ENCODE measurements at places on chromosomes 1 and 21.

GRCh38 chr1:34771573-34772371, 9.2 kb upstream of the GJB3 start:
- DNase-seq, result no peak

GRCh38 chr1:25556791-25557476, 13.5 kb downstream of the LDLRAP1 start:
- DNase-seq, result no peak

- no peak for DNase-seq
These were observed 38.1 kb downstream of the MRAP start for GRCh38 chr21:32336711-32337110.

- DNase-seq, result no peak
These were observed 9.9 kb downstream of the CAMTA1 start for GRCh38 chr1:6795203-6795602.

DNA sequence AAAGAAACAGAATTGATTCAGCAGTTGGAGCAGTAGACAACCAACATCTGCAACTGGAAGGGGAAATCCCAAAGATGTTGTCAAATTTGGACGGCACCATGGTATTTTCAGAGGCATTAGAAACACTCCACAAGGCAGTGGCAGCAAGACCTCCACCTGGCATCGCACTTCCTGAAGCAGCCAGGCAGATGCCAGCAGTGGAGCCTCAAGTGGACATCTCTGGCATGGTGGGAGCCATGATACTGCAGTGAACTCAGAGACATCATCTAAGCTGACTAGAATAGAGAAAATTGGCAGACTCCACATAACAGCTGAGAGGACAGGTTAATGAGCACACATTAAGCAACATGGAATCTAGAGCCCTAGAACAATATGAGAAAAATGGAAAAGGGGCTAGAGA, 33.9 kb upstream of the RGS8 start:
- no peak for DNase-seq

DNA sequence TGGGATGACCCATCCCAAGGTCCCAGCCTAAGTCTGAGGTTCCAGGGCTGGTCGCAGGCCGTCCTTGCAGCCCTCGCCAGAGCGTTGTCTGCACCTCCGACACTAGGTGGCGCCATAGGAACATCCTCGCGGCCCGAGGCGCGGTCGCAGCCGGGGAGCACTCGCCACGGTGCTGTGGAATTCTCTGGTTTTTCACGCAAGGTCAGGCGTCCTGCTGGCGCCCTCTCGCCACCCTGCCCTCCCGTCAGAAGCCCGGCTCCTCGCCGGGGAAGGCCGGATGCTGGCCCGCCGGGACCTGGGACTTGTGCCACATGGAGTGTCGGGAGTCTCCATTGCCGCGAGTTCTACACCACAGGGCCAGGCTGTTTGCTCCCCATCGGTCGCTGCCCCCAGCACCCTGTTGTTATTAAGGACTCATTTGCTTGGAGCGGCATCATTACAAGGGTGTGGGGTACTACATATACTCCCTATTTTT, 196.8 kb upstream of the LMO4 start:
- DNase-seq, result peak; percentile 80

DNA sequence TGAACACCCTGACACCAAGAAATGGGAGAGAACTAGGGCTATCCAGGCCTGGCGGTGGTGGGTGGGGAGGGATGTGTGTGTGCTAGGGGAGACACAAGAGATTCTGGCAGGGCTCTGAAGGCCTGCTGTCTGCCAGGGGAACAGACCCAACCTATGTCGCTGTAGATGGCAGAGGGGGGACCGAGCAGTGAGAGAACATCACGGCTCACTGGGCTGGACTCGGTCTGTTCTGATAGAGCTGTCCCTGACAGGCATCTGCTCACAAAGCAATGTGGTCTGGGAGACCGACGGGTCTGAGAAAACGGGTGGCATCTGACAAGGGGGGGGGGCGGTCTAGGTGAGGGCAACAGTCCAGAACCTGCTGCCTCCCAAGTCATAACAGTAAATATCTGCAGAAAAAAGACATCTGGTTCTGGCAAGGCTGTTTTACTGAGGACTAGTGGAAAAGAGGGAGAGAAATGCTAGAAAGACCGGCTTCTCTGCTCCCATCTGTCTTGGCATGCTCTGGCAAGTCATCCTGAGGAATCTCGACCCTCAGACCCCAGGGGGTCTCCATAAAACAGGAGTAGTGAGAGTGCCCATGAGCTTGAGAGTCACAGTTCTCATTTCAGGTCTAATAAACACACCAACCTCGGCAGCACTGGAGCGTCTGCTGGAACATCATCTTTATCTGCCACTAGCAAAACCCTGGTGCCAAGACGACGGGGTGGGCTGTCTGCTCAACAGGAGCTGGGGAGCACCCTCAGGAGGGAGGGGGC, 36.5 kb downstream of the SLC66A1 start:
- no peak for DNase-seq

DNA sequence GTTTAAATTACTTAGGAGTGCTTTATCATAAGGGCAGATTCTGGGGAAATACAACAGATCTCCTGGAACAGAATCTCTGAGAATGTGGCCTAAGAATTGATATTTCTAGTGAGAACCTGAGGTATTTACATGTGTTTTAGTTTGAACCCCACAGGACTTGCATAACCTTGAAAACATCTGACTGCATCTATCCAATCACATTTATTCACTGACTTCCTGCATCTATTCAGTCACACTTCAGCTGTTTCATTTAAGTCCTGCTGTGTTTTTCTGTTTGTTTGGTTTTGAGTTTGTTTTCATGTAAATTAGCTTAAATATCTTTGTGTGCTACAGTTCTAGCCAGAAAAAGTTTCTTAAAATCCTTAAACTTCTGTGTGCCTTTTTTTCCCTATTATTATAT, 1260.7 kb downstream of the PLA2G4A start:
- DNase-seq, result no peak

- no peak for DNase-seq
These were observed 459.3 kb upstream of the ADAMTS5 start for GRCh38 chr21:27426196-27426595.

DNA sequence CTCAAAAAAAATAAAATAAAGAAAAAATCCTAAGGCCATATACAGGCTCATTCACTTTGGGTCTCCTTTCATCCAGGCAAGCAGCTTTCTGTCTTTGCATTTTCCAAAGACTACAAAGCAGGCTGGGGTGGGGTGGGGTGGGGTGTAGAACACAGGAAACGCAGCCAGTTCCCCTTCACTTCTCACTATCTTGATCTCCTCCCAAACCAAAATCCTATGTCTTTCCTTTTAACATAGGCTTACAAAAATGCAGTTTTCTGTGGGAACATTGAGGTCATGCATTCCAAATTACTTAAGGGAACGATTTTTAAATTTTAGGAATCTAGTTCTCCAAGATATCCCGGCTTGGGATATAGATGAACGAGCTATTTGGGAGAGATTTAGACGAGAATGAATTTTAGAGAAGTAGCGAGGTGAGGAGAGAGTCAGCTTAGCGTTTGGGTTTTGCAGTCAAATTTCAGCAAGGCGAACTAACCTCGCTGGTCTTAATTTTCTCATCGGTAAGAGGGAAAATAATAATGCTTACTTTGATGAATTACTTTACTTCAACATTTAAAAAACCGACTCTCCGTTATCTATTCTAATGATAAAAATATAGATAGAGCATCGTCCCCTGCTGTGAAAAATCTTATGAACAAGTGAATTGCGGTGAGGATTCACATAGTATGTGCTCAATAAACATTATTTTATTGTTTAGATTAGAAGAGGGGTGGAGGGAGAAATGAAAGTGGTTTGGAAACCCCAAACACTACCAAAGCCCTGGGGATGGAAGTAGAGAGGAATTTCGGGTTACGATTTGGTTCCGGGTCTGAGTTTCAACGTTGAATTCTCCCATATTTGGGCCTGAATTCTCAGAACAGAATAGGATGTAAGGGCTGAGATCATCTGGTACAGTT, 735 bp upstream of the STX12 start:
- DNase-seq, result no peak

GRCh38 chr1:110057963-110058518, 12.4 kb downstream of the ALX3 start:
- no peak for DNase-seq

DNA sequence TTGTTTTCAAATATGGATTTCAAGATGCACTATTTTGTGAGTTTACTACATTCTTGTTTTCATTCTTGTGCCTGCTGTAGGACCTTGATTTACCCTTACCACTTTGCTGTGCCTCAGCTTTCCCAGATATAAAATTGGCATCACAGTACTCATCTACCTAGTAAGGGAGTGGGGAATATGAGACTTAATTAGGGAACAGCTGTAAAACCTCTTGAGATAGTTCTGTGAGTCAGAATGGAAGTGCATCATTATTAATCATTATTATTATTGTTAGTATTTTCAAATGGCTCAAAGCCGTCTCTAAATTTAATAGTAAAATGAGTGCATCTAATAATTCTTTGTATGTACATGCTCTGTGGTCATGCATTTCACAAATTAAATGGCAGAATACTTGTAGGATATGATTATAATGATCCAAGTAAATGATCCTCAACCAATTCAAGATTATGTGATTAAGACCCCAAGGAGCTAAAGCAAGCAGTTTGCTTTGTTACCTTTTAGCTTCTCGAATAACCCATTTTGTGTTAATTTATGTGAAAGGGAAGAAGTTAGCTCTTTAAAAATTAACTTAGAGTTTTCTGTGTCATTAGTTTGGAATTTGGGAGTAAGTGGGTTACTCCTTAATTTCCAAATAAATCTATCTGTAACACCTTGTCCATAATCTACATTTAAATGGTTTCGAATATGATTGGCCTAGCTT, 155.4 kb downstream of the NFIA start:
- DNase-seq, result no peak

- DNase-seq, result peak; percentile 38
These were observed 98.1 kb downstream of the ADSS2 start for GRCh38 chr1:244353551-244354091.

DNA sequence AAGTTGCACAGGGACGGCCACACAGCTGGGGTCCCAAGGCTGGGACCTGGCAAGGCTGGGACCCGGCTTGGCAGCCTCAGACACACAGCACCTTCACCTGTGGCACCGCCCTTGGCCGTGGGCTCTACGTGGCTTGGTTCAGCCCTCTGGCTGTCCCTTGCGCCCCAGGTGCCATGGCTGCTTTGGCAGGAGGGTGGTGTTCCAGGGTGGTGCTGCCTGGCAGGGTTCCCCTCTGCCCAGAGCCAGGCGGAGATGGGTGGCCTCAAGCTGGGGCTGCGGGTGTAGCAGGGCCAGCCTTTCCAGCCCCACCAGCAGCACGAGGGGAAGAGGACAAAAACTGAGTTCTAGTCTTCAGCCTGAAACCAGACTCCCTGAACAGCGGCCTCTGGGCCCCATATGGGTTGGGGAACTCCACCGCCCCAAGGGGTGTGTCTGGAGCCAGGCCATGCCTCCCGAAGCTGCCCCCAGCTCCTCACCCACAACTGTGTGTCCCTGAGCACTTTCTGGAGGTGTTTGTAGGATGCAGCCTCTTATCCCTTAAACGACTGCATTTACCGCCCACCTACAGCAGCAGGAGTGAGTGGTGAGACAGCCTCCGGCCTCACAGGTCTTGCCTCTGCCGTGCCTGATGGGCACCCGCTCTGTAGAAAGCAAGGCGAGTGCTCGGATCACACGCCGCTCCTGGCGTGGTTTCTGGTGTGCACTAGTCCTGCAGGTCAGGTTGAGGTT, 92.3 kb downstream of the PDE9A start:
- peak; percentile 47 for DNase-seq

DNA sequence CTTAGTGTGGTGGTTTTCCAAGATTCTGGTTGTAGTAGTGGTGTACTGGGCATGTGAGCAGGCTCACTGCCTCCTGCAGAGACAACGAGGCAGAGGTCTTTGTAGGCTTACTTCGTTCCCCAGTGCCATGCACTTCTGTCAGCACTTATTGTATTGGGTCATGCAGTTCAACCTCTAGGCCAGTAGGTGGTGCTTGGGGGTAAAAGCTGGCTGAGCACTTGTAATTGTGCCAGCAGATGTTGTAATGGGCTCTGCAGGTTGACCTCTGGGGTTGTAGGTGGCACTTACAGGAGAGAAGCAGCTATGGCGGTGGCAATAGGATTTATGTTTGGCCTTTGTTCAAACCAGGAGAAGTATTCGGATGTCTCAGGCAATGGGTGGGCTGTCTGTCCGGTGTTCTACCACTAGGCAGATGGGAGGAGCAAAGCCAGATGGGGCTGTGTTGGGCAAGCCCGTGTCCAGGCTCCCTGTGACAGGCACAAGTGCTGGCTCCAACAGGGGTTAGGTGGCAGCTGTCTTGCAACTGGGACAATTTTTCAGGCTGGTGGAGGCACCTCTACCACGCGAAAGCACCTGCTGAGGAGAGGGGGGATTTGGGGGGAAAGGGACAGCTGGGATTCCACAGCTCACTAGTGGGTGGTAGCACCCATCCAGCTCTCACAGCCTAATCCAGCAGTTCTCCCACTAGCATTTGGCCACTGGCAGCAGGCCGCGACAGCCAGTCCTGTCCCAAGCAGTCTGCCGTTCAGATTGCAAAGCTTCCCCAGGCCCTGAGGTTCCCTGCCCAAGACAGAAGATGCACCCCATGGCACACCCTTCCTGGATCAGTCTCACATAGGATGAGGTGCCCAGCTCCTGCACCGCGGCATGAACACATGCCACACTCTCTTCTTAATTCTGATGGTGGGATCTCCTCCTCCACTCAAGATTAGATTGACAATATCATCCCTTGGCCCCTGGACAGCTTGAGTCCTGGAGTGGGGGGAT, 274.5 kb downstream of the CTH start:
- DNase-seq, result peak; percentile 75

DNA sequence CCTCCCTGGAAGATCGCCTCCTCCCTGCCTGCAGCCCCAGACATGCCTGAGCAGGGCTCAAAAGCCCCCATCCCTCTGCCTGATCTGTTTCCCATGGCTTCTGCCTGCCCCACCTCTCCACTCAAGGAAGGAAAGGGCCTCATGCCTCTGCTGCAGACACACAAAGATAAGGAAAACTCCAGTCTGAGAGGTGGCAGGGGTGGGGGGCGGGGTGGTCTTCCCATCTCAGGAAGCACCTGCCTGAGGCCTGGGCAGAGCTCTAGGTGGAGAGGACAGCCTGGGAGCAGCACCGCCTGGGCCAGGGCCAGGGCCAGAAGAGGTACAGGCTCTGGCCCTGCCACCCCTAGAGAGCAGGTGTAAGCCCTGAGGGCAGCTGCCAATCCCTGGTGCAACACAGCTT, 4.1 kb upstream of the GJB3 start:
- no peak for DNase-seq

DNA sequence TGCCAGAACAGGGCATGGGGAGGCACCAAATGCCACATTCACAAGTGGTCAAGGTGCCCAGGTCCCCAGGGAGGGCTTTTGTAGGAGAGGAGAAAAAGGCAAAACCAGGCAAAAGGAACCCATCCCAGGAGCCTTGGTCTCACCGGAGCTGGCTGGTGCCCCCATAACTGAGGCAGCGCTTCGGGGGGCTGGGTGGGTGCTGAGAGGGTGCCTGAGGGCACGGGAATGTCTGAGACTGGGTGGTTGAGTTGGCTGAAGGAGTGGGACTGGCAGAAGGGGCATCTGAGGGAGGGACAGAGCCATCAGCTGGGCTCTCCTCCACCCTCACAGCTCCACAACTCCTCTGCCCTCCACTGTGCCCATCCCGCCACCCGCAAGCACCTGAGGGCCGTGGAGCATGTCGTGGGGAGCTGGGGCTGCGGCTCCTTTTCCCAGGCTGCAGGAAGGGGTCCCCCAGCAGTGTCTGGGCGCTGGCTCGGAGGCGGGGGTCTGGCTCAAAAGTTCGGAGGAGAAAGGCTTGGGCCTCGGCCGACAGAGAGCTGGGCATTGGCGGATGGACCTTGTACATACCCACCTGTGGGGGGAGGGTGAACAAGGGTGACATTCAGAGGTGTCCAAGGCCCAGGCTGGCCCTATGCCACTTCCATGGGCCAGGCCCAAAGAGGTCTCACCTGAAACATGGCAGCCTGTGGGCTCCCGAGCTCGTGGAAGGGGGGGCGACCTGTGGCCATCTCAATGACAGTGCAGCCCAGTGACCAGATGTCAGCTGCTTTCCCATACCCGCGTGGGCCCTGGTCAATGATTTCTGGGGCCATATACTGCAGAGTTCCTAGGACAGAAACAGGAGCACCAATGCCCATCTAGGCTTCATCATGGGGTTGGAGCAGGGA, 8.5 kb downstream of the MAP3K6 start:
- DNase-seq, result no peak

Data from Peyer's patch (tissue), 4 donors.